ENCODE measurements at places on chromosomes 7 and 10. TPM values are rescaled to one million over a fixed set of nuclear protein-coding genes. Genes with fewer than 3 reads are reported as not detected.

- peaks cover 5% of the 10 kb centered on the region for H3K4me1 ChIP-seq
- H3K27me3 ChIP-seq: no peaks in the 10 kb centered on the region
- no peak overlapping the region for H3K4me3 ChIP-seq
- peak; percentile 62 for DNase-seq
- H3K36me3 ChIP-seq: no peaks in the 10 kb centered on the region
Observed at GRCh38 chr10:71270301-71271220, 48.5 kb upstream of the SLC29A3 start.

- no peaks in the 10 kb centered on the region for H3K27me3 ChIP-seq
- H3K4me3 ChIP-seq: no peak overlapping the region
- peaks cover 61% of the 10 kb centered on the region for H3K36me3 ChIP-seq
- no peak for DNase-seq
- H3K4me1 ChIP-seq: peaks cover 16% of the 10 kb centered on the region
- H3K27ac ChIP-seq: no peak overlapping the region
Observed at GRCh38 chr7:135186261-135186540, 15.7 kb upstream of the CYREN start.

DNA sequence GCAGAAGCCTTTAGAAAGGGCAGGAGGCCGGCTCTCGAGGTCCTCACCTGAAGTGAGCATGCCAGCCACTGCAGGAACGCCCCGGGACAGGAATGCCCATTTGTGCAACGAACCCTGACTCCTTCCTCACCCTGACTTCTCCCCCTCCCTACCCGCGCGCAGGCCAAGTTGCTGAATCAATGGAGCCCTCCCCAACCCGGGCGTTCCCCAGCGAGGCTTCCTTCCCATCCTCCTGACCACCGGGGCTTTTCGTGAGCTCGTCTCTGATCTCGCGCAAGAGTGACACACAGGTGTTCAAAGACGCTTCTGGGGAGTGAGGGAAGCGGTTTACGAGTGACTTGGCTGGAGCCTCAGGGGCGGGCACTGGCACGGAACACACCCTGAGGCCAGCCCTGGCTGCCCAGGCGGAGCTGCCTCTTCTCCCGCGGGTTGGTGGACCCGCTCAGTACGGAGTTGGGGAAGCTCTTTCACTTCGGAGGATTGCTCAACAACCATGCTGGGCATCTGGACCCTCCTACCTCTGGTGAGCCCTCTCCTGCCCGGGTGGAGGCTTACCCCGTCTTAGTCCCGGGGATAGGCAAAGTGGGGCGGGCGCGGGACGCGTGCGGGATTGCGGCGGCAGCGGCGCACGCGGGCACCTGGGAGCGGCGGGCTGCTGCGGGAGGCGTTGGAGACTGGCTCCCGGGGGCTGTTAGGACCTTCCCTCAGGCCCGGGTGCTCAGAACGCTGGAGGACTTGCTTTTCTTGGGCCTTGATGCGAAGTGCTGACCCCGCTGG is at the start of gene FAS:
Gene FAS (plus strand): TSS at position 415 of the 777 bp plus-strand sequence. CDS start 79 bp downstream, at position 494.
- DNase-seq: peak; percentile 90
- H3K4me1 ChIP-seq: peaks cover 64% of the 10 kb centered on the region
- peak within 1 kb of the TSS; percentile 98 for H3K27ac ChIP-seq
- H3K36me3 ChIP-seq: peaks cover 41% of the 10 kb centered on the region

GRCh38 chr10:116138897-116139296 is 134.1 kb downstream of the GFRA1 start:
- H3K27me3 ChIP-seq: no peaks in the 10 kb centered on the region
- no peak overlapping the region for H3K4me3 ChIP-seq
- H3K4me1 ChIP-seq: no peaks in the 10 kb centered on the region
- H3K27ac ChIP-seq: no peak overlapping the region
- H3K36me3 ChIP-seq: no peaks in the 10 kb centered on the region

GRCh38 chr7:66050990-66051448 is 24.6 kb upstream of the ASL start:
- no peak for DNase-seq
- H3K27me3 ChIP-seq: no peaks in the 10 kb centered on the region
- no peak overlapping the region for H3K4me3 ChIP-seq
- no peak overlapping the region for H3K27ac ChIP-seq
- H3K36me3 ChIP-seq: no peaks in the 10 kb centered on the region
- H3K4me1 ChIP-seq: peaks cover 22% of the 10 kb centered on the region

DNA sequence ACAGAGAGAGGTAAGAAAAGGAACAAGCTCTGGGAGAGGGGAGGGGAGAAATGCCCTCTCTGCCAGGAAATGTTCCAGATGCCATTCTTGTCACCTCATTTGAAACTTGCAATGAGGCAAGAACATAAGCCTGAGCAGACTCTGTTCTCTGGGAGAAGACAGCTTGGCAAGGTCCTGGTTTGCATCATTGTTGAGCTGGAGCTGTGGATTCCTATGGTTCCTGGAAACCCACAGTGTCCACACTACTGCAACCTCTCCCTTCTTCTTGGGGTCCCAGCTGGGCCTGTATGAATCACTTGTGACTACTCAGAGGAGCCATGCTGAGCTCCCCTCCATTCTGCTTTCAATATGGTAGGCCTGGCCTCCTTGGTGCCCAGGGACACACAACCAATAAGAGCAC is 60.8 kb upstream of the HECTD2 start:
- H3K27ac ChIP-seq: no peak overlapping the region
- no peak for DNase-seq
- no peak overlapping the region for H3K4me3 ChIP-seq
- H3K27me3 ChIP-seq: no peaks in the 10 kb centered on the region

CYCS gene
- total RNA-seq: 160 TPM

DNA sequence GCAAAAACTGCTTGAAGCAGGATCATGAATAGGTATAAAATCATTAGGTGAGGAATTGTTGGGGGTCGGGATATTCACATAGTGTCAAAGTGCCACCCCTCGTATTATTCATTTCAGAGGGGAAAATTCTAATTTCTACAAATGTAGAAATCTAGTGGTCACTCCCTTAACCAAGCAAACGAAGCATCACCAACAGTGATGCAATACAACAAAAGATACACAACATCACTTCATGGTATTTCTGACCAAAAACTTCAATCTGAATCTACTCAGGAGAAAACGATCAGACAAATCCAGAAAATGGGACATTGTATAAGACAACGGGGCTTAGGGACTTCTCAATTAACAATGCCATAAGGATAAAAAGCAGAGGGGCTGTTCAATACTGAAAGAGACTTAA is 26.3 kb upstream of the FAM170B start:
- peaks cover 30% of the 10 kb centered on the region for H3K36me3 ChIP-seq
- no peaks in the 10 kb centered on the region for H3K27me3 ChIP-seq
- peaks cover 35% of the 10 kb centered on the region for H3K4me1 ChIP-seq
- DNase-seq: no peak

GRCh38 chr7:17696422-17696821 is 243.9 kb downstream of the SNX13 start:
- no peak for DNase-seq
- H3K36me3 ChIP-seq: peaks cover 13% of the 10 kb centered on the region
- H3K4me1 ChIP-seq: peaks cover 3% of the 10 kb centered on the region
- no peaks in the 10 kb centered on the region for H3K27me3 ChIP-seq
- H3K27ac ChIP-seq: no peak overlapping the region

TRDMT1 gene
- 9.2 TPM for total RNA-seq

DNA sequence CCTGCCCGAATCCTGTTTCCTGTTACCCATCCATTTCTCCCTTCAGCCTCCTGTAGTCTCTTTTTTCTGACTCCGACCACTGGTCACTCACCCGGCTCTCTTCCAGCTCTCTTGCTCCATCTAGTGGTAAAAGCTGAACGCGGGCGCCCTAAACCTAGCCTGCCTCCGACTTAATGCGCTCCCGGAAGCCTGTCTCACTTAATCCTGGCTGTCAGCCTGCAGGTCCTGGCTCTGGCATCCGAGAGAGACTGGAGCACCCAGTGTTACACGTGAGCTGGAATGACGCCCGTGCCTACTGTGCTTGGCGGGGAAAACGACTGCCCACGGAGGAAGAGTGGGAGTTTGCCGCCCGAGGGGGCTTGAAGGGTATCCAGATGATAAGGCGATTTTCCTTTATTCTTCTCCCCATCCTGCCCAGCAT is 10.3 kb downstream of the SUMF2 start:
- H3K27ac ChIP-seq: peak overlapping the region; percentile 33
- peaks cover 3% of the 10 kb centered on the region for H3K4me1 ChIP-seq
- no peaks in the 10 kb centered on the region for H3K27me3 ChIP-seq
- no peak overlapping the region for H3K4me3 ChIP-seq

GRCh38 chr7:101172005-101172853 is 6.9 kb upstream of the VGF start:
- peaks cover 94% of the 10 kb centered on the region for H3K27me3 ChIP-seq
- H3K4me1 ChIP-seq: peaks cover 43% of the 10 kb centered on the region
- H3K36me3 ChIP-seq: no peaks in the 10 kb centered on the region
- DNase-seq: no peak

DNA sequence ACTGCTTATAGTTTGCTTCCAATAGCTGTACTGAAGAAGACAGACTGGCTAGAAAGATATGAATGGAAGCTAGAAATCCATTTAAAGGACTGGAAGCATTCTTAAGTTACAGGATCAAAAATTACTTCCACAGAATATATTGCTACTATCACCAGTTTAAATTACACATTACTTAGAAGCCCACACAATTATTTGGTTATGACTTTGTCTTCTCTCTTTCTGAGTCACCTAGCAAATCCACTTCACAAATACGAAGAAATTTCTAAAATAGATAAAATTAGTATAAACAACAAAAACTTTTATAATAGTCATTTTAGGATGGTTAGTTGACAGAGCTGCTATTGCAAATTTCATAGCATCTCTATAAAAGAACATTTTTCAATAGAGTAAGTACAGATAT is 108.1 kb downstream of the SNX13 start:
- no peak for DNase-seq
- H3K36me3 ChIP-seq: peaks cover 11% of the 10 kb centered on the region
- H3K4me3 ChIP-seq: no peak overlapping the region
- no peak overlapping the region for H3K27ac ChIP-seq
- peaks cover 4% of the 10 kb centered on the region for H3K4me1 ChIP-seq

OPN1SW gene
- total RNA-seq: not detected

TCERG1L gene
- 0.20 TPM for total RNA-seq

DNA sequence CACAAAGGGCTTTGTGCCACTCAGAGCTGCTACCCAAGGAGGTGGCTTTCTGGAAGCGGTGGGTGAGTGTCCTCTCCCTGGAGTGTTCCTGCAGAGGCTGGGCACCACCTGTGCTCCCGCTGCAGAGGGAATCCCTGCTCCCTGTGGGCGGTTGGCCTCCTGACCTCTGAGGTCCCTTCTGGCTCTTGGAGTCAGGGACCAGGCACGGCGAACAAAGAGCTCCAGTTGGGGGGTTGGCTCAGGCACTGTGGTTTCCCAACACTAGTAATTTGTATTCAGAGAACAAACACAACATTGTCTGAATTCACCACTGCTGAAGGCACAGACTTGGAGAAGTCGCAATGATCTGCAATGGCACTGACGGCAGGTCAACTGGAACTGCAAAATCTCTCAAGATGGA is 328.9 kb downstream of the PRPF18 start:
- no peaks in the 10 kb centered on the region for H3K4me1 ChIP-seq
- no peaks in the 10 kb centered on the region for H3K36me3 ChIP-seq
- no peak for DNase-seq

SSC4D gene
- total RNA-seq: 0.64 TPM

GRCh38 chr7:1938788-1939433 is 268.8 kb downstream of the ELFN1 start:
- peaks cover 21% of the 10 kb centered on the region for H3K36me3 ChIP-seq
- H3K4me1 ChIP-seq: peaks cover 57% of the 10 kb centered on the region
- H3K4me3 ChIP-seq: peak overlapping the region; percentile 84
- DNase-seq: peak; percentile 47
- peak overlapping the region; percentile 98 for H3K27ac ChIP-seq

LDB3 gene
- 0.05 TPM for total RNA-seq

GRCh38 chr7:43537765-43538403 is 45.0 kb upstream of the STK17A start:
- H3K4me1 ChIP-seq: no peaks in the 10 kb centered on the region
- no peaks in the 10 kb centered on the region for H3K36me3 ChIP-seq
- DNase-seq: no peak
- H3K27me3 ChIP-seq: peaks cover 24% of the 10 kb centered on the region
- no peak overlapping the region for H3K4me3 ChIP-seq

CEP55 gene
- 79.3 TPM for total RNA-seq

- no peak overlapping the region for H3K4me3 ChIP-seq
- H3K27ac ChIP-seq: no peak overlapping the region
- no peaks in the 10 kb centered on the region for H3K4me1 ChIP-seq
- DNase-seq: no peak
- peaks cover 7% of the 10 kb centered on the region for H3K27me3 ChIP-seq
Observed at GRCh38 chr10:90977855-90978486, 57.1 kb upstream of the ANKRD1 start.

All from activated CD8-positive, alpha-beta memory T cell treated with anti-CD3 and anti-CD28 coated beads, Interleukin-2, amount 10 ng/mL, durations not matched to agents 7 days and 5 days (primary cell).